ENCODE measurements at places on chromosomes 1 and 21.

DNA sequence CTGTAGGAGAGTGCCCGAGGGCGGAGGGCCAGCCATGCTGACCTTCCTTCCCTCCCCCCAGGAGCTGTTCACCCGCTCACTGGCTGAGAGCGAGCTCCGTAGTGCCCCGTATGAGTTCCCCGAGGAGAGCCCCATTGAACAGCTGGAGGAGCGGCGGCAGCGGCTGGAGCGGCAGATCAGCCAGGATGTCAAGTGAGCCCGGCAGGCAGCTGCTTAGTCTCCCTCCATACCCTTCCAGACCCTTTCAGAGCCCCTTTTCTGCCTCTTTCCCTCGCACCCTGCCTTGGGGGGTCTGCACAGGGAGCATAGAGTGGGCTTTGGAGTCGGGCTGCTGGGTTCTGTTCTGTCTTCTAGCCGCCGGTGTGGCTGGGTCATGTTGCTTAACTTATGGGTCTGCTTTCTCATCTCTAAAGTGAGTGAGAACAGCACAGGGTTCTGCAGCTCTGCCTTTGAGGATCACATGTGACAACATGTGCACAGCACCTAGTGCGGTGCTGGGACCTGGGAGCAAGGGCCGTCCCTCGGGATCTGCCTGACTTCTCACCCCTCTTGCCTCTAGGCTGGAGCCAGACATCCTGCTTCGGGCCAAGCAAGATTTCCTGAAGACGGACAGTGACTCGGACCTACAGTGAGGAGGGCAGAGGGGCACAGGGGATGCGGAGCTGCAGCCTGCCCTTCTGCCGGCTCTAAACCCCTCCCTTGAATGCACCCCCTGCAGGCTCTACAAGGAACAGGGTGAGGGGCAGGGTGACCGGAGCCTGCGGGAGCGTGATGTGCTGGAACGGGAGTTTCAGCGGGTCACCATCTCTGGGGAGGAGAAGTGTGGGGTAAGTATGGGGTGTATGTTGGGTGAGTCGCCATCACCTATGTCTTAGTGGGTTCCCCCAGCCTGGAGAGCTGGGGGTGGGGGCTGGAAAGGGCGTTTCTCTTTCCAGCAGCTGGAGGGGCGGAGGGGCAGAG lies 6.2 kb downstream of the AMPD2 start:
- no peak for DNase-seq

- DNase-seq, result no peak
Observed at GRCh38 chr1:166119471-166119965, 47.3 kb downstream of the FAM78B start.

GRCh38 chr1:3170561-3171453 lies 101.8 kb downstream of the PRDM16 start:
- DNase-seq, result peak; percentile 80

GRCh38 chr1:110816945-110817344 lies 56.0 kb upstream of the CD53 start:
- no peak for DNase-seq

DNA sequence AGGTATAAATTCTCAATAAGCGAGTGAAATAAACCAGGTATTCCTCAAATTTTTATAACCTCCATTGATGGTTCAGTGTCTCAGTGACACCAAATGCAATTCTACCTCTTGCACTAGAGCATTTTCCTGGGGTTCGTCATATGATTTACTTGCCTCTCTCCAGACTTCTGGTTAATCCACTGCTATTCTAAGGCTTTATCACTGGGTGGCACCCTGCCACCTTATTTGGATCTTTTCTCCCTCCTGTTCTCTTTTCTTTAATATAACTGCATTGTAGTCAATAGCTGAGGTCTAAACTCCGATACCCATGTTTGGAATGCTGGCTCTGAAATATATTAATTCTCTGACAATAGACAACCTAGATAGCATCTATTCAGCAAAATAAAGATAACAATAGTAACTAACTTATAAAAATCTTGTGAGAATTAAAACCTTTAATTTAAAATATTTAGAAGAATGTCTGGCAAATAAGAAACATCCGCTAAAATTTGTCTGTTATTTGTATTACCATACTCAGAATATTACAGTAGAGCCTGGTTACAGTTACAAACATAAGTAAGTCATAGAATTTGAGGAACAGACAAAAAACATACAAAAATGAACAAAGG lies 436.4 kb downstream of the PLA2G4A start:
- DNase-seq, result peak; percentile 22

- DNase-seq, result no peak
Observed at GRCh38 chr1:150273311-150273710, 721 bp downstream of the C1orf54 start.

- no peak for DNase-seq
Observed at GRCh38 chr1:244901400-244902015, 37.2 kb upstream of the HNRNPU start.
